ENCODE measurements at places on chromosomes 4 and X. TPM values are rescaled to one million over a fixed set of nuclear protein-coding genes. Genes with fewer than 3 reads are reported as not detected.

The ANKRD50 gene
- total RNA-seq: 11.0 TPM

The AFP gene
- not detected for total RNA-seq

The WDR1 gene
- 267 TPM for total RNA-seq

The MAGEA11 gene
- not detected for total RNA-seq

The ERVMER34-1 gene
- 1.2 TPM for total RNA-seq

The AFF2 gene
- 0.80 TPM for total RNA-seq

The SMIM20 gene
- total RNA-seq: 34.2 TPM

The RHOXF2 gene
- not detected for total RNA-seq

The MAGEE2 gene
- 0.12 TPM for total RNA-seq

The COL4A5 gene
- 23.9 TPM for total RNA-seq

The DCK gene
- total RNA-seq: 7.3 TPM

The IL2 gene
- total RNA-seq: not detected

The MAGEH1 gene
- total RNA-seq: 25.6 TPM

The RNF4 gene
- 37.0 TPM for total RNA-seq

The RGN gene
- total RNA-seq: 13.9 TPM

The CD99L2 gene
- total RNA-seq: 61.0 TPM

The MAGEB1 gene
- total RNA-seq: not detected

The FATE1 gene
- total RNA-seq: not detected

The MAGEA8 gene
- not detected for total RNA-seq

The ZCCHC18 gene
- 0.32 TPM for total RNA-seq

The PPP1R2C gene
- total RNA-seq: not detected

The CTAG1A gene
- total RNA-seq: not detected

The DEFB131A gene
- total RNA-seq: not detected

The SMARCA1 gene
- 30.9 TPM for total RNA-seq

The USP17L5 gene
- not detected for total RNA-seq

The USP17L11 gene
- not detected for total RNA-seq

The YTHDC1 gene
- total RNA-seq: 51.9 TPM

The HOPX gene
- total RNA-seq: 17.1 TPM

The BCLAF3 gene
- 6.9 TPM for total RNA-seq

The BCORL1 gene
- total RNA-seq: 11.3 TPM

The HHIP gene
- 0.31 TPM for total RNA-seq

The MMGT1 gene
- total RNA-seq: 22.7 TPM

The NSD2 gene
- 38.7 TPM for total RNA-seq

The KLKB1 gene
- total RNA-seq: 0.84 TPM

The CTAG2 gene
- total RNA-seq: not detected

The ETNPPL gene
- 12.6 TPM for total RNA-seq

All from left cardiac atrium (tissue), 4 donors.